Ureter (tissue), 1 donor: ENCODE measurements at places on chromosomes 5 and 9. TPM values are rescaled to one million over a fixed set of nuclear protein-coding genes. Genes with fewer than 3 reads are reported as not detected.

The LRRC19 gene
- total RNA-seq, result not detected

The KCNT1 gene
- 0.83 TPM for total RNA-seq

The ATP10B gene
- total RNA-seq, result 25.1 TPM

The PCDHA4 gene
- total RNA-seq, result 1.5 TPM

The PRRX2 gene
- total RNA-seq, result 6.5 TPM

The LVRN gene
- total RNA-seq, result 0.49 TPM

The GPR150 gene
- total RNA-seq, result 0.18 TPM

- DNase-seq, result no peak
These were observed 107.3 kb upstream of the TBC1D2 start for GRCh38 chr9:98362624-98363252.

DNA sequence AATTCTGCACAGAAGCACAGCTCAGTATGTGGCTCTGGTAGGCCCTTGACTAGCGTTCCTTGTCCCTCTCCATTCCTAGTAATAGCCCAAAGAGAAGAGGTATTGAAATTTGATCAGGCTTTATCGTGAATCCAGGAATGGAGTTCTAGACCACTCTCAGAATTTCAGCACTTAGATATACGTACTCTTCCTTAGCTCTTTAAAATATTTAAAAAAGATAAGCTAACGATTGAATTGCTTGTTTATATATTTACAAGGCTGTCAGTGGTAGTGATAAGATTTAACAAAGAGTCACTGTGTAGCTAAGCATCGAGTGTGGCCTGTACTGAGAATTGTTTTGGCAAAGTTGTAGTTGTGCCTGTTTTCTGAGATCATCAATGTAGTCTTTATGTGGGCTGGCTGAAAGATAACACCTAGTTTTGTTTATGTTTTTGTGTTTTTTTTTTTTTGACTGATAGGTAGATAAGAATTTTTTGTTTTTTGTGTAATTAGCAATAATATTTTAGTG is 2.5 kb downstream of the KIAA1958 start:
- DNase-seq, result no peak

DNA sequence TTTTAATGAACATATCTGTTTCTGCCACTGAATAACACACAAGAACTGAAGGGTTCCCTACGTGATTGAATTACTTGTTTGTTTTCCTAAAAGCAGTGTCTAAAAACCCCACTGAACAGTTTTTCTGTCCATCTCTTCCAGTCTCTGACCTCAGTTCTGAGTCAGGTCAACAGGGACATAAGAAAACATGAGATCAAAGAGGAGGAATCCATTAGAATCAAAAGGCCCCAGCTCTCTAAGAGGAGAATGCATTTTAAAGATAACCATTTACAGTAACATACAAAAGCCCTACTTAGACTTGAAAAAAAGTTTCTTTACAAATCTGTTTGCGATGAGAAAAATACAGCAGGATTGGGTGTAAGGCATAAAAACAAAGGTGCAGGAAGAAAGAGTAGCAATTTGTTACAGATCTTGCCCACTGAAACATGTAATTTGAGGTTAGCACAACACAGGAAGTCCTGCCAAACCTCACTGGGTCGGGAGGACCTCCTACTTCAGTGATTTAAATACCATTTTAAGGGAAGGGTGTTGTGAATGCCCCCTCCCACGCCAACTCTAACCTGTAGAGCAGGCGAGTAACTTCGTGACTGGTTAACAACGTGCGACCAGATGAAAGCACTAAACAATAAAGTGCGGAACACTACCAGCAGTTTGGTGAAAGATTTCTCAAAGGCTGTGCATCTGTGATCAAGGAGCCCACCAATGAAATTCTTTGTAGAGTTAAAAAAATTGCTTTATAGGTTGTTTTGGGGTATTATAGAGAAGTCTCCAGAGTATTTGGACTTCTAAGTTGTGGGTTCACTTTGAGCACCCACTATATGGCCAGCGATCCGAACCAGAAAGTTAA is 1.3 kb downstream of the QSOX2 start:
- no peak for DNase-seq

- no peak for DNase-seq
These were observed 13.4 kb downstream of the NCS1 start for GRCh38 chr9:130185490-130186031.

- no peak for DNase-seq
These were observed at the start of gene INSL4 for GRCh38 chr9:5231212-5231611. Gene INSL4 (plus strand): TSS chr9:5231419. CDS start chr9:5231524, 105 bp downstream.

DNA sequence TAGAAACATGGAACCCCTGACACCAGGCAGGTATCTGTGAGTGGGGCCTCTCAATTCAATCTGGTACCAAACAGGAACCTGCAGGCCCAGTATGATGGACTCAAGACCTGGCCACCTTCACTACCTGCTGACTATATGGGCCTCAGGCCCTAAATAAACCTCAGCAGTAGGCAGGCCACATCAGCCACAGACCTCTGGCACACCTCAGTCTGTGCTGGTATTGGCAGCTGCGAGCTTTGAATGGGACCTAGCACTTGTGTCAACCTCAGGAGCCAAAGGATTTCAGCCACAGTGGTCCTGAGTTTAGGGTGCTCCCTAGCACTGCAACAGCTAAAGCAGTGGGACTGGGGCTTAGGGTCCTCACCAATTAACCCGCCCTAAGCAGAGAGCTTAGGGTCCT is 325.5 kb downstream of the ZNF608 start:
- DNase-seq, result no peak

DNA sequence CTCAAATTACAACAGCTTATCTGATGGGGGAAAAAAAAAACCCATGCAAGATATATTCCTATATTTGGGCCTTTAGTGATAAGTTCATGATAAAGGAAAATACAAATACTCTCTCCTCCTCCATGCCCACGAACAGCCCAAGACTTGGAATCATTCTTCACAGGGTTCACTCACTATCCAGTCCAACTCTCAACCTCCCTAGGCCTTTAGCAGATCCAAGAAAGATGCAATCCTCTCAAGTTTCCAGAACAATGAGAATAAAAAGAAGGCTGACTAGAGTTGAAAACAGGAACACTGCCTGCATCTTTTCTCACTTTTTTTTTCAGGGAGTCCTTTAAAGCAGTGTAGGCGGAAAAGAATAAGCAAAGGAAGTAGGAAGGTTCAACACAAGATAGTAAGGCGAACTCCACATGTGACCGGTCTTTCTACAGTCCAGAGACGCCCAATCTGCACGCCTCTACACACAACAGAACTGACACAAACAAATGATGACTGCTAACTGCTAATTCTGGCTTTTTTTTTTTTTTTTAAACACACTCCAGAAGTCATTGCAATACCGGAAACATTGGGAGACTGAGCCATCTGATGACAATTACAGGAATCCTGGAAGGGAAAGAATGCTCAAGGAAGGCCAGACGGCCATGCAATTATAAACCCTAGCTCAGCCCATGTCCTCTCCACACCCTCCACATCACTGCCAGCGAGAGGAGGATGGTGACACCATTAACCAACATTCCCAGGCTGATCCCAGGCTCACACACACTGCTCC is 75.4 kb downstream of the BNC2 start:
- no peak for DNase-seq

- DNase-seq, result no peak
These were observed 27.8 kb downstream of the DPYSL3 start for GRCh38 chr5:147481874-147482705.

- no peak for DNase-seq
These were observed 251.8 kb upstream of the CDH9 start for GRCh38 chr5:27290172-27290571.

DNA sequence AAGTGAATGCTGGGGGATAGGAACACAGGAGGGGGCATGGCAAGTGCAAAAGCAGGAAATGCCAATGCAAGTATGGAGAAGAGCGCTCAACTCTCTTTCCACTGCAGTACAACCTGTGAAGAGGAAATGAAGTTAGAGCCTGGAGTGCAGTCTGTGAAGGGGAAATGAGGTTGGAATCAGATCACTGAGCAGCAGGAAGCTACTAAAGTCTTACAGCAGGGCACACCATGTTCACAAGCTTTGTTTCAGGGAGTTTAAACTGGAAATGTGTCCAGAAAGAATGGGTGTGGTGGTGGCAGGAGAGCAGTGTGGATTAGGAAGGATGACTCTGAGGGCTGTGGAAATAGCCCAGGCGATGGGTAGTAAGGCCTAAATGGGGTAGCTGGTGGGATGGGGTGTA is 15.4 kb downstream of the ARHGEF37 start:
- DNase-seq, result no peak

- DNase-seq, result no peak
These were observed at the start of gene FRRS1L for GRCh38 chr9:109166771-109167601. Gene FRRS1L (minus strand): TSS chr9:109167249. CDS start chr9:109167138, 111 bp downstream.

DNA sequence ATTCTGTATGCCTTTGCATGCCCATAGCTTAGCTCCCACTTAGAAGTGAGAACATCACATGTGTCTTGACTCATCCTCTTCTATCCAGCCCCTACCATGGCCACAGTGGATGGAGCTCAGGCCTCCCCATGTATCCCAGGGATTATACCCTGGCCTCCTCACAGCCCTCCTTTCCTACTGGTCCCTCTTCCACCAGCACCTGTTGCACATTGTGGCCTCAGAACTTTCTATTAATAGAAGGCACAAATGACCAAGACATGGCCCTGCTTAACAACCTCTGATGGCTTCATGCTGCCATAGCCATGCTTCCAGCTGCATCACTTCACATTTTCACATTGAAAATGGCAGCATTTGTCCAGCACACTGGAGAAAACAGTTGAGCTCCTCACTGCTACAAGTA is 315.4 kb downstream of the CDK5RAP2 start:
- no peak for DNase-seq

DNA sequence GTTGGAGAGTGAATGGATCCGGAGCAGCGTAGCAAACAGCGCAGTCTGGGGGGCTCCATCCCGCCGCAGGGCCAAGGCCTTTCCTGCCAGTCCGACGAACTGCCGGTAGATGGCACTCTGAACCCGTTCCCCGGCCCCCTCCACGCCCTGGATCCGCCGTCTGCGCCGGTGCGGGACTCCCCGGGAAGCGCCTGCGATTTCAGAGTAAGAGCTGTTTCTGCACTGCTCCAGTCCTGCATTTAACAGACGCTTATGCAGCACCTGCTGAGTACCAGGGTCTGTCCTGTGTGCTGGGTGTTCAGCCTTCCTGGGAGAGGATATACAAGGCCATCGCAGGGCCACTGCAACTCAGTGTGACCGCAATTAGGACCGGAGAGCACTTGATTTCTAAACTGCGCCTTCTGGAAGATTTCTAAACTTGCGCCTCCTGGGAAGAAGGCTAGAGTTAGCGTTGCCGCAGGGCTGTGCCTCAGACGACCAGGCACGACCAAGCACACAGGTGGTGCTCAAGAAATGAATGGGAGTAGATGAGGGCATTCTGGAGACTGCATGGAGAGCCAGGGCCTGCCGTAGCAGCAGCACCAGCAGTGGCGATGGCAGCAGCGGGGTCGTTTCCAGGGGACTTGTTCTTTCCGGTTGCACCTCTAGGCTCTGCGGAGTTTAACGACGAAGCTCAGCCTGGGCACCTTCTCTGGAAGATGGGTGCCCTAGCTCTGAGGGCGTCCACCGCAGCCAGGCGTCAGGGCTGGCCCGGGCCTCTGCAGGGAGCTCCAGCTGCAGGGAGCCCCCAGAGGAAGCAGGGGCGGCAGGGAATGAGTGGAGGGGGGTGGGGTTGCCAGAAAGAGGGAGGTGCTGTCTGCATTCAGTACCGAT is 14.3 kb upstream of the TIFAB start:
- peak; percentile 83 for DNase-seq

GRCh38 chr5:137392261-137392660 is 106.9 kb downstream of the SPOCK1 start:
- no peak for DNase-seq

GRCh38 chr5:176658007-176658599 is 10.8 kb downstream of the TSPAN17 start:
- peak; percentile 68 for DNase-seq

DNA sequence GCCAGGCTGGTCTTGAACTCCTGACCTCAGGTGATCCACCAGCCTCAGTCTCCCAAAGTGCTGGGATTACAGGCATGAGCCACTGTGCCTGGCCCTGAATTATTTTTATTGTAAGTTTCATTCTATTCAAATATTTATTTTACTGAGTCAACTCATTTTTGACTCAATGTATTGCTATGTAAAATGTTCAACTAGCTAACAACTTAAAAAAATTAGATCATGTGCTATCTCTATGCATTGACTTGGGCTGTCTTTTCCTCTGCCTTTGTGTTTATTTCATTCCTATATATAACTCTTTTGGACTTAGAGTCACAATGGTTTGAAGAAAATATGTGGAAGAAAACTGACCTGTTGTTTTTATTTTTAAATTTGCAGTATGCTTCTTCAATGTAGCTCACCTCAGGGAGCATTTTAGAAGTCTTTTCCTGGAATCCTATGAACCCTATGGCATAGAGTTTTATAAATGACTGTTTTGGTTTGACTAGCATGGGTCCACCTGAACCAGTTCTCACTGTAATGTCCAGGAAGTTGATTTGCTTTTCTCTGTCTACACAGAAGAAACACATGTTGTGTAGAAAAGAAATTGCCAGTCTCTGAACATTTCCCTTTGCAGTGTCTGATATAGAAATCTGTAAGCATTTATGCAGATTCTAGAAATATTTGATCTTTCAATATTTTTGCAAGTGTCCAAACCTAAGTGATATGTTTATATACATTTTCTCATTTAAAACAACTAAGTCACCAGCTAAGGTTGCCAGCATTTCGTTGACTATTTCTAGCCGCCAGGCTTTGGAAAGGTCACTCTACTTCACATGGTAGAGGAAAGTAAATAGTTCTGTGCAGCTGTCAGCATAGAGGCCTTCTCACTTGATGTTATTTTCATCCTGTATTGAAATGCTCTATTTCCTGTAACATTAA is 138.8 kb downstream of the PCSK1 start:
- no peak for DNase-seq

- no peak for DNase-seq
These were observed 136.3 kb upstream of the ANKRD55 start for GRCh38 chr5:56369361-56369811.

DNA sequence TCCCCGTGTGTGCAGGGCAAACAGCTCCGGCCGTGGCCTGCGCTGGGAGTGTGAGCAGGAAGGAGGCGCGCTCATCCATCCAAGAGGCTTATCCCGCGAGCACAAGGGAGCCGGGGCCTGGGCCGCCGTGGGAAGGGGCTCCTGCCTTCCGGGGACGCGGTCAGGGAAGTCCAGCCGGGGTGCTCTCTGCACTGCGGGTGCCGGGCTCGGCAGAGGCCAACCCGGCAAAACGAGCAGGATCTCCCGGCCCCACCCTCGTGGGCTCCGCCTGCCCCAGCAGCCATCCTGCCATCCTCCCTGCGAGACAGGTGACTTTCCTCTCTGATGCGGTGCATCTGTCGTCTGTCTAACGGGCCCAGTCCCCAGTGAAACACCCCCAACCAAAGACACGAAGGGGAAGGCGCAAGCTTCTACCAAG is 244.2 kb downstream of the AUH start:
- DNase-seq, result no peak

DNA sequence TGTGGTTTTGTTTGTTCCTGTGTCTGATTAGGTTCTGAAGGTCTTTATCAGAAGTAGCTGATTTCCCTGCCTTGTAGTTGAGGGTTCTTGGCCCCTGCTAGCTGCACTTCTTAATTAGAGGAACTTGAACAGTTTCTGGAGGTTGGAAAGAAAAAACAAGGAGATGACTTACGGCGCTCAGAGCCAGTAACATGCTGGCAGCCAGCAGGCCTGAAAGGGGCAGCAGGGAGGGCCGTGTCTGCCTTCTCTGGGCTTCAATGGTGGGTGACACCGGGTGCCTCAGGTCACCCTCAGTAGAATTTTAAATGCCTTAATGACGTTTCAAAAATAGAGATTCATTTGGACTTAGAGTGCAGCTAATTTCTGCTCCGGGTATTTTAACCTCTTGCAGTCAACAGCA is 15.8 kb downstream of the UBE2QL1 start:
- no peak for DNase-seq
